Omental fat pad (tissue), 4 donors: ENCODE measurements at places on chromosomes 1 and 21.

DNA sequence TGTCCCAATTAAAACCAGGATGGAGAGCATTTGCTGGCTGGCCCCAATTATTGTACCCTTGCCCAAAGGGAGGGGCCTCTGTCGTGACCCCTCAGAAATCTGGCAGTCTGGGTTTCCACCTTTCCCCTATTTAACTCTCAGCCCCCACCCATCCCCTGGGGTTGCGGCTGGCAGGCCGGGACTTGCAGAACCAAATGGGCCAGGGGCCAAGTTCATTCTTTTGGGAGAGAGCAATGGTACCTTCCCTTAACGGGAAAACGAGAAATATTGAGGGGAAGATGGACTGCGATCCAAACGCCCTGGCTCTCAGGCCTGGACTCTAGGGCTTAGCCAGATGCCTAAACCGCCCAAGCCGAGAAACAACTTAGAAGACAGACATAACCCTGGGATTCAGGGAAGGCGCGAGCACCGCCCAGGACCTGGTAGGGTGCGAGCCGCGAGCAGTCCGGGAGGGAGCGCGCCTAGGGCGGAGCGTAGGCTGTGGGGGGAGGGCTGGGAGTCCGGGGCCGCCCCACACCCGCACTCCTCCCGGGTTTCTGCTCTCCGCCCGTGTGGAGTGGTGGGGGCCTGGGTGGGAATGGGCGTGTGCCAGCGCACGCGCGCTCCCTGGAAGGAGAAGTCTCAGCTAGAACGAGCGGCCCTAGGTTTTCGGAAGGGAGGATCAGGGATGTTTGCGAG lies at the start of gene SLC27A3:
Gene SLC27A3, plus strand, starts transcription at position 628 of the 678 bp plus-strand sequence. CDS start 91 bp downstream, outside the sequence.
- no peak for DNase-seq

DNA sequence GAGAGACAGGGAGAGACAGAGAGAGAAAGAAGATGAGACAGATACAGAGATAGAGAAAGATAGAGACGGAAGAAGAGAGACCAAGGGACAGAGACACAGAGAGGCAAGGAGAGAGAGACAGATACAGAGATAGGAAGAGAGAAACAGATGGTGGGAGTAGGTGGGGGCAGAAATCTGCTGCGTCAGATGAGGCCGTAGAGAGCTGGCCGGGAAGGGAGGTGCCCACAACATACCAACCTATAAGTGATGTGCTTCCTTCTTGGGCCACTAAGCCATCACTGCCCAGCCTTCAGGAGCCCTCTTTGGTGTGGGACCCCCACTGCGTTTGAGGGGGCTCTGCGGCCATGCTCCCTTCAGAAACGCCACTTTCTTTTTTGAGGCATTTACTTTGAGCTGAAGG lies 307.6 kb upstream of the VAMP3 start:
- DNase-seq, result no peak

DNA sequence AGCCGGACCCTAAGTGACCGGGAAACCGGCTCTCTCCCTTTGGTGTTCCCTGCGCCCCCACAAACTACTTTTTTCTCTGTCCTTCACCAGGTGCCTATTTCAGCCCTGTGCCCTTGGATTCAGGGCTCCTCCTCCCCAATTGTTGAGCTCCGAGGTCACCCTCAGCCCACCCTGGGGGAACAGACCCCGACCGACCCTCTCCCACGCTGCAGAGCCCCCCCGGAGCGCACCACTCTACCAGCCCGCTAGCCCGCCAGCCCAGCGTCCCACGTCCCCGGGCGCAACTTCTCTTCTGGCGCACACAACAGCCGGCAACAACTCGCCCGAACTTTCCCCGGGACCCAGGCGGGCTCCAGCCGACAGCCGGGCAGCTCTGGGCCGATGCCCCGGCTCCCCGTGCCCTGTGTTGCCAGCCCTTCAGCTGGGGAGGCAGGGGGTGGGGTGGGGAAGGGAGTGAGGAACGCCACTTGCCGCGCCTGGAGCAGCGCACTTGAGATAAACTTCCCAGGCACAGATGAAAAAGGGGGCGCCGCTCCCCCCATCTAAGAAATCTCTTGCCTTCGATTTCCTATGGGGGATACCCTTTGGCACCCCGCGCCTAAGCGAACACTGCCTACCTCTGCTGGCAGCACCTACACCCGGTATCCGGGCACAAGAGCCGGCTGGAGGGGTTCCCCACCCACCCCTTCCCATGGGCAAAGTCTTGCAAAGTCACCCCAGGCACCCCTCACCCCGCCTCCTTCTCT lies 997 bp downstream of the CASZ1 start:
- no peak for DNase-seq

DNA sequence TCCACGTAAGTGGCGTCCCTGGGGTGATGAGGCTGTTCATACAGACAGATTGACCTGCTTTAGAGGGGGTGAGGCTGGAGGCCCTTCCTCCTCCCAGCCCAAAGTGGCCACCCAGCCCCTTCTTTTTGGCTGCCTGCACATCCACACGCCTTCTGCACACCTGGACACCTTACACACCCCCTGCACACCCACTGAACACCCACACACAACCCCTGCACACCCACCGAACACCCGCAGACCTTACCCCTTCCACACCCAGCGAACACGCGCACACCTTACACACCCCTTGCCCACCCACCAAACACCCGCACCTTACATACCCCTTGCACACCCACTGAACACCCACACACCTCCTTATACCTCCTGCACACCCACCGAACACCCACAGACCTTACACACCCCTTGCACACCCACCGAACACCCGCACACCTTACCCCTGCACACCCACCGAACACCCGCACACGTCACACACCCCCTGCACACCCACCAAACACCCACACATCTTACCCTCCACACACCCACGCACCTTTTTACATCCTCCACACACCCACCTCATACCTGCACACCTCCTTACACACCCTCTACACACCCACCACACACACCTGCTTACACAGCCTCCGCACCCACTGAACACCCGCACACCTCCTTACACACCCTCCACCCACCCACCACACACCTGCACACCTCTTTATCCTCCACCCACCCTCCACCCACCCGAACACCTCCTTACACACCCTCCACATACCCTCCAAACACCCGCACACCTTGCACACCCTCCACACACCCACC lies 37.7 kb downstream of the COQ8A start:
- peak; percentile 13 for DNase-seq

DNA sequence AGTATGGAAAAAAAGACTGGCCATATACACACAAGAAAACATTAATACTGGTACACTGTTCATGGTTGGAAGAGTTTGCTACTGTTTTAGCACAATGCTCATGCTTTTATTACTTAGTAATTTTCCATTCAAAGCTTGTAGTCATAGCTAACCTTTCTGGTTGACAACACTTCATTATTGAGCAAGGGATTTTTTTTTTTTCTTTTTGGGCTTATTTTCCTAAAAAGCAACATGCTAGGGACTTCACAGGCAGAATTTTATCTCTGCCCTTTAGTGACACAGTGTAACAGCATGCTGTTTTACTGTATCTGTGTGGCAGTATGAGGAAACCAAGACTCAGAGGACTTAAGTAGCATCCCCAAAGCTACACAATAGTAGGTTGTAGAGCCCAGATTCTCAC lies 58.5 kb downstream of the FGGY start:
- DNase-seq, result no peak

DNA sequence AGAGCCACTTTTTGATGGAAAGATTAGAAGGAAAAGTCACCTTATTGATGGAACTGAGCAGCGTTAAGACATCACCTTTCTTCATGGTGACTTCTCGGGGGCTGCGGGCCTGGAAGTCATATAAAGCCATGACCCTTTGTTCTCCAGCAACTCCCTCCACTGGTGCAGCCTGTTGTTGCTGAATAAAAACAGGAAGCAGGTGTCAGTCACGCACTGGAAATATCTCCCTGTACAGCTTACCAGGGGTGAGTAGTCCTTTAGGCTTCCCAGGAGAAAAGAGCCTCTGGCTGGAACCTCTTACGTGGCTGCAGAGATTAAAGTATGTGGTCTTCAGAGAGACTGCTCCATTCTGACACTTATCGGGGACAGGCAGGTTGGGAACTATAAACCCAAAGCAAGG lies 31.9 kb downstream of the SPTA1 start:
- no peak for DNase-seq

- no peak for DNase-seq
Observed at GRCh38 chr1:91026320-91026719, 4.5 kb upstream of the ZNF644 start.

GRCh38 chr1:115277276-115277675 lies 60.8 kb downstream of the NGF start:
- no peak for DNase-seq

- DNase-seq, result no peak
Observed at GRCh38 chr1:184624051-184624450, 130.6 kb downstream of the EDEM3 start.

- DNase-seq, result no peak
Observed at GRCh38 chr1:7468248-7468647, 302.8 kb upstream of the VAMP3 start.

GRCh38 chr1:43653893-43654292 lies 3.9 kb downstream of the KDM4A start:
- no peak for DNase-seq

DNA sequence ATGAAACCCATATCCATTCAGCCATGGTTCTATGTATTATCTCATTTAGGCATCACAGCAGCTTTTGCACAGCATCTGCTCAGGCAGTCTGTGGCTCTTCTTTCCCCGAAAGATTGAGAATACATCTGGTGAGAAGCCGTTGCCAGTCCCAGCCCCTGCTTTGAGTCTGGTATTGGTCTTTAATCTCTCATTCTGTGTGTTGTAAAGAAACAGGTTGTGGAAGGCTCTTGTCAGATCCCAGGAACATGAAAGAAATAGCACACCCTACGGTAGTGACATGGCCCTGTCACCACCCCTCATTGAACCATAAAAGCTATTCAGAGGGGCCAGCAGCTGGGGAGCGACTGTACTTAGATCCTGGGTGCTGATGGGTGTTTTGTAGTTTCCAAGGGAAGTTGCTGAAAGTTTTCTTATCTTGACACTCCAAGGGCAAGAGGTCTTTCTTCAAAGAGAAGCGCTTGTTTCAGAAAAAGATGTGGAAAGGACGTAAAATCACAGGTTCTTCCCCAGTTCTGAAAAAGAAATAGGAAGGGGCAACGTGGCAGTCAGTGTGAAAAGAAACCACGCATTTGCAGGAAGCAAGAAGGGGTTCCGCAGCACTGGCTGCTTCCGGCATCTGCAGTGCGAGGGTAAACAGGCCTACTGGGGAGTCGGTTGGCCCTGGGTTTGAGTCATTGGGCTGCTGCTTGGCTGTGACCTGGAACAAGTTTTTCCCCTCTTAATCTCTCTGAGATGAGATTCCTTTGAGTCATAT lies 145.0 kb downstream of the DHRS3 start:
- DNase-seq, result no peak

DNA sequence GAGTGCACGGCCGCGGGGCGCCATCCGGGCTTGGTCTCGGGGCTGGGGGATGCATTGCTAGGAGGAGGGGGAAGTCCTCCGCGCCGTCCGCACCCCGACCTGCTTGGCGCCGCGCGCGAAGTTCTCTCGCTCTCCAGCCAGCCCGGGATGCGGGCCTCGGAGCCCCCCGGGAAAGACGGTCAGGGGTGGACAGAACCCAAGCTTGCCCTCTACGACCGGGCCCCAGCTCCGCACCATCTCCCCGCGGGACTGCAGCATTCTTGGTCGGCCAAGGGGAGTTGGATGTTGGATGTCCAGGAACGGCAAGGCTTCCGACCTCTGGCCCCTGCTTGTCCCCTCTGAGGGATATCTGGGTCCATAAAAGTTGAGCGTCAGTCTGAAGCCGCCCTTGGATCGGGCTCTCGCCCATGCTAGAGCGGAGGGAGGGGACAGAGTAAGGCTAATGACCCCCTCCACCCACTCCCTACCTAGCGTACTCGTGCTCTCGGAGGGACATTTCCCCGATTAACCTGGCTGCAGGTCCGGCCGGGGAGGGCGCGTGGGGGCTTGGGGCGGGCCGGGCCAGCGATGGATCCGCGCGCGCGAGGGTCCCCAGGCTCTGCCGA lies 522 bp downstream of the DISP3 start:
- no peak for DNase-seq

DNA sequence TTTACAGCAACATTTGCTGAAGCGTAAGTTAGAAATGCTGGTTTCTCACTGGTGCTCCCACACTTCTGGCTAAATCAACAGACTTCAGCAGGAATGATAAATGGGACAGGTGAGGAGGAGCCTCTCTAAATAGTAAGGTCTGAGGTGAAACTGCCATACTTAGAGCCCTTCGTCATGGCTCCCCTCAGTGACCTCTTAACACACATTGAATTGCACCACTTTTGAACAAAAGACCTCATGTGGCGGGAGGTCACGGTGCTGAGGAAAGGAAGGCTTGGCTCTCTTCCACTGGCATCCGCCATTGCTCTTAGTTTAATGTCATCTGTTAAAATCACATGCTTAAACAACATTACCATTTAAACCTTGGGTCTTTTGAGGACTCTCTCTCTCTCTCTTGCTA lies 3.4 kb downstream of the MAP3K7CL start:
- no peak for DNase-seq

DNA sequence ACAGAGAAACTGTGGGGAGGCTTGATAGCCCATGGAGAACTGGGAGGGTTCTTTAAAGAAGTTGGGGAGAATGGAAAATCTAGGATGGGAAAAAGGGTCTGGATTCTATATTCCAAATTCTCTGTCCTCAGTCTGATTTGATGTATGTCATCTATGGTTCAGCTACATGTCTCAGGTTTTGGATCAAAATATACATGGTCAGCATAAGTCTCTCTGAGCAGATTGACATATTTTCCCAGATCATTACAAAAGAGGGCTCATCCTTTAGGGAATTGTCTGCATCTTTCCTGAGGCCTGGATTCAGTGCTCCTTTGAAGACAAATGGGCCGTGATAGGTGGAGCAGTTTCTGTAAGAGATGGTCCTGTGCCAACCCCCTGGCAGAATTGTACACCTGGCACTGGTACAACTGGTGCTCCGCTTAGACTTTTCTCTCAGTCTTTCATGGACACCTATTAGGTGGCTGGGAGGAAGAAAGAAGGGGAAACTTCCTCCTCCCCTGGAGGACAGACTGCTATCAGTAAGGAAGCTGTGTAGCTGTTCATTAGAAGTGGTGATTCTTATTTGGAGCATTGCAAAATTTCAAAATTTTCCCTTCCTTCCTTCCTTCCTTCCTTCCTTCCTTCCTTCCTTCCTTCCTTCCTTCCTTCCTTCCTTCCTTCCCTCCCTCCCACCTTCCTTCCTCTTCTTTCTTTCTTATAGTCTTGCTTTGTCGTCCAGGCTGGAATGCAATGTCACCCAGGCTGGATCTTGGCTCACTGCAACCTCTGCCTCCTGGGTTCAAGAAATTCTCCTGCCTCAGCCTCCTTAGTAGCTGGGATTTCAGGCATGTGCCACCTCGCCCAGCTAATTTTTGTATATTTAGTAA lies 26.1 kb upstream of the RGL1 start:
- DNase-seq, result no peak

DNA sequence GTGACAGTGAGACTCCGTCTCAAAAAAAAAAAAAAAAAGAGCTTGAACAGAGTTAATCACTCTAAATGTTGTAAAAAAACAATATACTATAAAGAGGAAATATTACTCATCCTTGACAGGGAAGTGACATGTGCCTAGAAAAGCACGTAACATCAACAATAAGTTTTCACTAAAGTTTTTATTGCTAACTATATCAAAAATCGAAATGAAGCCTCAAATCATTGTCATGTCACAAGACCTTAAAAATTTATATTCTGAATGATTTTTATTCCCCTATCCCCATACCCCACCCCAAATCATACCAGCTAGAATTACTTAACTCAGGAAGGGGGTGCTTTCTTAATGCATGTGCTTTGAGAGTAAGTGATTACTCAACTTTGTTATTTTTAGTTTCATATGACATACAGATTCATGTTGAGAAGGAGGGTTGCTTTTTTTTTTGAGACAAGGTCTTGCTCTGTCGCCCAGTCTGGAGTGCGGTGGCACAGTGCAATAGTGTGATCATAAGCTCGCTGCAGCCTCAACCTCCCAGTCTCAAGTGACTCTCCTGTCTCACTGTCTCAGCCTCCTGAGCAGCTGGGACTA lies 53.6 kb upstream of the MUTYH start:
- no peak for DNase-seq

GRCh38 chr1:24369199-24369598 lies 44.4 kb downstream of the STPG1 start:
- no peak for DNase-seq
